SIG-M5 (cell line): ENCODE measurements at places on chromosomes 3 and 15.

DNA sequence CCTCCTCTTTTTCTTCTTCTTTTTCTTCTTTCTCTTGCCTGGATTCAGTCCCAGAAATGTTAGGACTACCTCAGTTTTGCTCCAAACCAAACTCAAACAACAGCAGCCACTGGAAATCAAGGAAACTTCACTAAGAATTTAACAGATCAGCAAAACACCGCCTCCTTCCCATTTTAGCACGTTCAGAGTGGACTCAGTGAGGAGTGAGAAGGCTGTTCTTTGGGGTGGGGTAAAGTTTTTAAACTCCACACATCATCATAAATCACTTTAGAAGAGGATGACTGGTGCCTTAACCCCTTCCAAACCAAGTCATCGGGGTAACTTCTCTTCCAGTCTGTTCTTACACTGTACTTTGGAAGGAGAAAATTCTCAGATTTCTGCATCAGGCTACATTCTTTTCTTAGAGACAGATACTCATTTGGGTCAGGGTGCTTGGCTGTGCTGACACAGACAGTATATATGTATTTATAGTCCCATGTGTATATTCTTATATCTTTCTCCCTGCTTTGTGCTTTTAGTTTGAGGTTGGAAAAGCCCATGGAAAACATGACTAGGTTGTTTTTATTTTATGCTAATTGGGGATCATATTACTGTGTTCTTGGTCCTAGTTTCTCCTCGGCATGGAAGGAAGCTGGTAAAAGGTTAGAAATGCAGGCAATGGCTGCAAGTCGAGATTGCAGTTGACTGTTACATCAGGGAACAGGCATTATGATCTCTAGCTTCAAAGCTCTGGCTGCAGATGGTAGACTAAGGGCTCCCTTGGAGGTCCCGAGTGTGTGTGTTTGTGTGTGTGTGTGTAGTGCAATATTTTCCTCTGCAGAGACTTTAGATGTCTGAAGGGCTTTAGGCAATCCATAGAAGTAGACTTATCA lies at the start of gene CCDC80:
Gene CCDC80 (minus strand): TSS at position 214 of the 872 bp plus-strand sequence. CDS start 1,238 bp downstream, outside the sequence.
- DNase-seq, result no peak

DNA sequence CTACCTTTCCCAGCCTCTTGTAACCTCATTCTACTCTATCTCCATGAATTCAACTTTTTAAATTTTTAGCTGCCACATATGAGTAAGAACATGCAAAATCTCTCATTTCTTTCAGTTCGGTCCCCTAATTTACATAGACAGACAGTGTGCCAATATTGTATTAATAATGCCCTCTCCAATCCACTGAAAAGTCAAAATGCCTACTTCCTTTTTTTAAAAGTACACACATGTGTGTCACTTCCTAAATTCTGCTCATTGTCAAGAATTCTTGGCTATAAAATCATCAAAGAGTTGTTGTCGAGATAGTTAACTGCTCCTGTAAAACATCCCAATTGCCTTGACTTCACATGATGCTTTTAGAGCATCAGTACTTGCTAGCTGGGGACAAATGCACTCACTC lies 84.2 kb upstream of the IL12A start:
- peak; percentile 60 for DNase-seq

- DNase-seq, result no peak
These were observed 70.4 kb downstream of the FOXP1 start for GRCh38 chr3:71513081-71513480.

GRCh38 chr15:70095408-70096214 lies 2.1 kb downstream of the TLE3 start:
- no peak for DNase-seq

GRCh38 chr3:43028678-43029490 lies 49.8 kb downstream of the GASK1A start:
- no peak for DNase-seq

- DNase-seq, result no peak
These were observed 53.7 kb upstream of the GYG1 start for GRCh38 chr3:148937467-148938255.

DNA sequence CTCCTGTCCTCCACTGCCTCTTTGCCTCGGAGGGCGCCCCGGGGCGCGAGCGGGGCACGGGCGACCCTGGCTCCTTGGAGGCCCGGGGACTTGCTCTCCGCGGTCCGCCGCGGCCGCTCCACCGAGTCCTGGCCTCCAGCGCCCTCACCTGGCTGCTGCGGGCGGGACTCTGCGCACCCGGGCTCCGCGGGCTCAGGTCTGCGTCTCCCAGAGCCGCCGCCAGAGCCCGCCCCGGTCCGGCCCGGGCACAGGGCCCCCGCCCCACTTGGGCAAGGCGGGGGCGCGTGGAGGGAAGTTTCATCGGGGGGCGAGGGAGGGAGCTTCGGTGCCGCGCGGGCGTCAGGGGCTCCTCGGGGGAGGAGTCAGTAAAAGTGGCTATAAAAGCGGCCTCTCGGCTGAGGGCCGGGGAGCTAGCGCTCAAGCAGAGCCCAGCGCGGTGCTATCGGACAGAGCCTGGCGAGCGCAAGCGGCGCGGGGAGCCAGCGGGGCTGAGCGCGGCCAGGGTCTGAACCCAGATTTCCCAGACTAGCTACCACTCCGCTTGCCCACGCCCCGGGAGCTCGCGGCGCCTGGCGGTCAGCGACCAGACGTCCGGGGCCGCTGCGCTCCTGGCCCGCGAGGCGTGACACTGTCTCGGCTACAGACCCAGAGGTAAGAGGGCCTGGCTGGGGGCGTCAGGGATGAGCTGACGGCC lies at the start of gene CEMIP:
Gene CEMIP (plus strand): TSS at position 407 of the 694 bp plus-strand sequence. CDS start 94,510 bp downstream, outside the sequence.
- no peak for DNase-seq

GRCh38 chr3:138801792-138802191 lies 32.9 kb downstream of the PIK3CB start:
- no peak for DNase-seq

DNA sequence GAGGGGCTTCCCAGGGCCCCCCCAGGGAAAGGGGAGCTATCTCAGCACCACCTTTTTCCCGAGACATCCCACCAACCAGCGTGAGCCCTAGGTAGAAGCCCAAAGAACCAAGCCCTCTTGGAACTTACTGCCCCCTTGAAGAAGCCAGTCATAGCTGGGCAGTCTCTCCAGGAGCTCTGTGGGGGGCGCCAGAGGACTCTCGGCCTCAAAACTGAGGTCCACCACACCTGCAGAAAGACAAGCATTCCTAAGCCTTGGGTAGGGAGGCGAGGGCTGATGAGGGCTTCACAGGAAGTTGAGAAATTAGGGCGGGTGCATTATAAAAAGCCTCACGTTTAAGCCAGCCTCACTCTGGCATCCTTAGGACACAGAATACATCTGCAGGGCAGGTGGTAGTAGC lies 9.0 kb downstream of the SSUH2 start:
- DNase-seq, result no peak

GRCh38 chr3:160069986-160070385 lies 81.4 kb downstream of the IL12A start:
- no peak for DNase-seq

DNA sequence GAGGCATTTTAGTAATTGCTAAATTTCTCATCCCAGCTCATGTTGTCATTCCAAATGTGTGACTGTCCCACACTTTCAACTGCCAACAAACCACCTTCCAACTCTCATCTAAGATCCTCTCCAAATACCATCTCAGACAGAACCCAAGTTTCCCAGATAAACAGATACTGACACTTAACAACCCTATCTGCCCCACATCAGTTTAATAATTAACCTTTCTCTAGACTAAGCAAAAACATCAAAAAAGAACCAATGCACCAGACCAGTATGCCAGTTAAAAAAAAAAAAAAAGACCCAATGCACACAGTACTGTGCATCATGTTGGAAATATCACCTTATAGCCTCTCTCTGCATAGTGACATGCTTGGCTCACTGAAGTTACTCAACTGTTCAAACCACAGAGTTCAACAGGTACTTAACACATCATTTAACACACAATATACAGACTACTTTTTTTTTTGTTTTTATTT lies 5.5 kb downstream of the SFMBT1 start:
- no peak for DNase-seq

GRCh38 chr3:154970797-154971196 lies 109.3 kb upstream of the MME start:
- DNase-seq, result no peak
